ENCODE measurements at places on chromosomes 4 and X.

GRCh38 chr4:153116291-153116680, 88.0 kb upstream of the TRIM2 start:
- H3K27me3 ChIP-seq = no peaks in the 10 kb centered on the region
- H3K27ac ChIP-seq = no peak overlapping the region
- no peak overlapping the region for H3K4me3 ChIP-seq
- peaks cover 2% of the 10 kb centered on the region for H3K4me1 ChIP-seq
- no peak for DNase-seq
- no peaks in the 10 kb centered on the region for H3K36me3 ChIP-seq

DNA sequence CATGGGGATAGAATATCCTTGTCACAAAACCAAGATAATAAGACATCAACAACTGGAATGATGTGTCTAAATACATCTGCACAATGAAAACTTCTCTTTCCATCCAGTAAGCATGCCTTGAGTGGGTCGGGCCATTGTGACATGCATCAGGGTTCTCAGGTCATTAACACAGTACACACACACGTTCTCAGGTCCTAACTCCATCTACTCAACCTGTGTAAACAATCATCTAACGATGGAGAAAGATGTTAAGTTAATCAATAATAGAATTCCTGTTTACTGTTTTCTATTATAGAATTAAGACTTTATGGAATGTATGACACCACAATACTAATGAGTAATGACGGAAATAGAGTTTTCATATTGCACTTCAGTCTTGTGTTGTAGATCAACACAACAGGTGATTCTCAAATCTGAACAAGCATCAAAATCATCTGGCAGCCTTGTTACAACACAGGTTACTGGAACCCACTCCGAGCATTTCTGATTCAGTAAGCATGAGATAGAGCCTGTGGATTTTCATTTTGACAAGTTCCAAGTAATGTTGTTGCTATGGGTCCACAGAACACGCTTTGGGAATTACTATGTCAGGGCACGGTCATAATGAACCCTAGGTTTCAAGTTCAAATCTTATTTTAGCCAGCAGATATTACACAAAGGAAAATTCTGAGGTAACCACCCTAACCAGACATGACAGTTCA, 315.8 kb upstream of the TEX13C start:
- no peaks in the 10 kb centered on the region for H3K36me3 ChIP-seq
- no peak overlapping the region for H3K27ac ChIP-seq
- peak; percentile 12 for DNase-seq
- H3K4me1 ChIP-seq = no peaks in the 10 kb centered on the region
- H3K27me3 ChIP-seq = no peaks in the 10 kb centered on the region

- DNase-seq = peak; percentile 83
- peak overlapping the region; percentile 82 for H3K4me3 ChIP-seq
- no peaks in the 10 kb centered on the region for H3K27me3 ChIP-seq
- peaks cover 2% of the 10 kb centered on the region for H3K36me3 ChIP-seq
- peak overlapping the region; percentile 85 for H3K27ac ChIP-seq
- H3K4me1 ChIP-seq = peaks cover 18% of the 10 kb centered on the region
These were observed 13.9 kb upstream of the ETDC start for GRCh38 chrX:135295238-135295943.

DNA sequence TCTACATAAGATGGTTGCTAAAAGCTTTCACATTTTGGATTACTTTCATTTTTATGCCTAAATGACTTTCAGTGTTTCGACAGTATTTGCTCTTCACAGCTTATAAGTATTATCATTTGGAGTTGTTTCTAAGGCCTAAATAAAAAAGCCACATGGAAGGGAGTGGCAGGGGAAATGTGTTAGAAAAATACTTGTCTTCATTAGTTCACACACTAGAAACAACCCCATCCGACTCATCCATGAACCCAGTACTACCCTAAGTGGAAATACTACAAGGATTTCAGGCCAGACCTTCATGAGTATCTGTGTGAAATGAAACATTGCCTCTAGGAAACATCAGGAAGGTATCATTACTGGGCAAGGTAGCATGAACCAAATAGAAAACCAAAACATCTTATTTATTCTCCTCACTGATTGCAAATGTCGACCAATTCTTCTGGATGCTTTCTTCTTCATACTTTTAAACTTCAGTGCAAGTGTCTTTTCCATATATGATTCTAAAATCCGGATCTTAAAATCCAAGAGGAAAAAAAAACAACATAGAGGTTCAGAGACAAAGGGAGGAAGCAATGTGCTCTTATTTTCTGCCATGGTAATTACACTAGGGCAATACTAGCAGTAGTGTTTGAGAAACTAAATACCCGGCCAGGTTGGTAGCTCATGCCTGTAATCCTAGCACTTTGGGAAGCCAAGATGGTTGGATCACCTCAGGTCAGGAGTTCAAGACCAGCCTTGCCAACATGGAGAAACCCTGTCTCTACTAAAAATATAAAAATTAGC, 349.4 kb downstream of the ARHGAP24 start:
- DNase-seq = no peak
- H3K27me3 ChIP-seq = no peaks in the 10 kb centered on the region
- H3K36me3 ChIP-seq = no peaks in the 10 kb centered on the region
- no peaks in the 10 kb centered on the region for H3K4me1 ChIP-seq
- H3K4me3 ChIP-seq = no peak overlapping the region
- H3K27ac ChIP-seq = no peak overlapping the region

DNA sequence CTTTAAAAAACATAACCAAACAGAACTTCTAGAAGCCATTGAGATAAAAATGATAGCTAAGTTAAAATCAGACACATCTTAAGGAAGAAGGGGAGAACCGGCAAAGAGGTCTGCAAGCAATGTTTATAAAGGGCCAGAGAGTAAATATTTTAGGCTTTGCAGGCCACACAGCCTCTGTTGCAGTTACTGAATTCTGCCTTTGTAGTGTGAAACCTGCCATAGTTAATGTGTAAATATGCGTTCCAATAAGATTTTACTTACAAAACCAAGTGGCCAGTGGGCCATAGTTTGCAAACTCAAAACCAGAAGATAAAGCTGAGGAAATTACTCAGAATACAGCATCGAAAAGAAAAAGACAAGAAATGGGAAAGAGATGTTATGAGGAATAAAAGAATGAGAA, 33.6 kb downstream of the CHM start:
- peaks cover 24% of the 10 kb centered on the region for H3K4me1 ChIP-seq
- H3K36me3 ChIP-seq = peaks cover 27% of the 10 kb centered on the region
- no peak for DNase-seq
- no peak overlapping the region for H3K27ac ChIP-seq

DNA sequence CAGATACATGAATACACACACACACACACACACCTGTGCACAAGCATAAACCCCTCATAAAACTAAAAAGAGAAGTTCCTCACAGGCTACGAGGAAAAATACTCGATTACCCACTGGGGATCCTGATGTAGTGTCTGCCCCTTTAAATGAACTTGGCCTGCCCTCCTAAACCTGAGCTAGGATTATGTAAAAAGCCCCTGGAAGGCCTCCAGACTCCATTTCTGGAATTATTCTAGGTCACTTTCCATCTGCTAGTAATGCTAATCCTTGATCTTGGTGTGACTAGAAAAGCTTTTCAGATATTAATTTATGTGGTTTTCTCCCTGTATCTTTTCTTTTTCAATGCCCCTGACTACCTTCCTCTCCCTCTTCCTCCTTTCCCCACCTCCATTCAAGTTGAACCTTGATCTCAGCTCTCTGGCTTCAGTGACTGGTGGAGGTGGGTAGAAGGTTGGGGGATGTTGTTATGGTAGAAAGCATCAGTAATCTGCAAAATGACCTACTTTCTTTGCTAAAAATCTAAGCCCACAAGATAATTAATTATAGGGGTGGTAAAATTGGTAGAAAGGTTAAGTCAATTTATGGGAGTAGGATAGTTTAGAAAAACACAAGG, 25.5 kb upstream of the ZNF330 start:
- peaks cover 12% of the 10 kb centered on the region for H3K27me3 ChIP-seq
- H3K4me3 ChIP-seq = no peak overlapping the region
- no peak overlapping the region for H3K27ac ChIP-seq
- no peaks in the 10 kb centered on the region for H3K4me1 ChIP-seq
- no peak for DNase-seq

Data from activated CD4-positive, alpha-beta T cell treated with anti-CD3 and anti-CD28 coated beads for 36 hours (primary cell).